ENCODE measurements at places on chromosomes 2 and 18.

DNA sequence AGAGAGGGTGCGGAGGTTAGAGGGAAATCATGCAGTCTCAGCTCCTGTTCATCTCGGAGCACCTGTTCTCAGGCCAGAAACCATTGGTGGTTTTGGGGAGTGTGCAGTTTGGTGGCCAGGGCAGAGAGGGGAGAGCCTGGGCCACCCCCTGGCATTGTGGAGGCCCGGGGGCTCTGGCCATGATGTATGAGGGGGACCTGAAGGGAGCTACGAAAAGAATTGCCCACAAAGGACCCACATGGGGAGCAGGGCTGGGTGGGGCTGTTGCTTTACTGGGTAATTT lies 87.7 kb downstream of the DGKD start:
- no peak for DNase-seq

DNA sequence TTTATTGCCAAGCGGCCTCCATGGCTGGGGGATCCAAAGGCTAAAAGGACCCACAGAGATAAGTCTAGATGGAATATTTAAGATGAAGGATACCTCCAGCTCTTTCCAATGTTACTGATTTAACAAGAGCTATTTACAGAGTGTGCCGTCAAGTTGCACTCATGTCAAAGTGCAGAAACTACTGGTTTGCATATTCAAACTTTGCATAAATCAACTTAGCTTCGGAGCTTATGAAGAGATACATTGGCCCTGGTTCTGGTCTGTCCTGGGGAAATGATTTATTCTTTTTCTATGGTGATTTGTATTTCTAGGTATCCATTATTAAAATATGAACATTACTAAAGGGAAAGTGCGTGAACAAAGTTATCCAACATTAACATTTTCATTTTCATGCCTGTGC lies 14.4 kb upstream of the MYO5B start:
- no peak for DNase-seq

- DNase-seq = peak; percentile 58
These were observed 30.4 kb downstream of the TMEM178A start for GRCh38 chr2:39696101-39696553.

- DNase-seq = no peak
These were observed 184.9 kb upstream of the PARD3B start for GRCh38 chr2:204360218-204361007.

GRCh38 chr18:76265497-76266235 lies 229.4 kb downstream of the ZNF516 start:
- no peak for DNase-seq

GRCh38 chr2:195657634-195658540 lies 861 bp downstream of the SLC39A10 start:
- peak; percentile 41 for DNase-seq

DNA sequence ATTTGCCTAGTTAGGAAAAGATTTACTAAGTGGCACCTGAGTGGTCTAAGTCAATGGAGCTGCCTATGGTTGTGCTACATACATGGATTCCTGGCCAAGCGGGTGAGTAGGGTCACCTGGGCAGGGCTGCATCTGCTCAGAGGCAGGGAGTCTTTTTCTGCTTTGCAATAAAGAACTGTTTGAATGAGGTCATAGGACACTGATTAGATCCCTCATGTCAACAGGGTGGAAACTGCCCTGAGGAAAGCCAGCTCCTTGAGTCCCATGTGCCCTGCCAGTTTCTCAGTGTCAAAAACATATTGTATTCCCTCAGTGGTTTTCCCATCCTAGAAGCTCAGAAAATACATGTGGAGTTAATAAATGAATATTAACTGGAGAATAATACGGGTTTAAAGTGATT lies 4.6 kb downstream of the LAMA3 start:
- DNase-seq = no peak

DNA sequence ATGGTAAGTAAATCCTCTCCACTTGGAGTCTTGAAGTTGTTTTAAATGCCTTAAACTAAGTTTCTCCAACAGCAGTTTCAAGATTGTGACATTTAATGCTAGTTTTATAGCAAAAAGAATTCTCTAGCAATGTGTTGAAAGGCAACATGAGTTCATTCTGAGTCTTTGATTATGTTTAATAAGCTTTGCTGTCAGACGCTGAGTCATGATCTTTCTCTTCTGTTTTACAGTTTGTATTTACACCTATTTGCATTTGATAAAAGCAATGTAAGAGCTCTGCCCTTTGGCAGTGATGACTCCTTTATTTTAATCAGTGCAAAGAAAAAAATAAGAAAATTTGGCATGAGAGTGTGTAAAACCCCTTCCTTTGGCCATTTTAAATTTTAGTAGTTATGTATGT lies 497.7 kb downstream of the STK39 start:
- no peak for DNase-seq

GRCh38 chr18:76356666-76357065 lies 138.4 kb downstream of the ZNF516 start:
- no peak for DNase-seq

GRCh38 chr2:72145289-72145657 lies 2.4 kb downstream of the CYP26B1 start:
- peak; percentile 83 for DNase-seq

- DNase-seq = no peak
These were observed 31.5 kb downstream of the EHBP1 start for GRCh38 chr2:62736899-62737559.

- peak; percentile 82 for DNase-seq
These were observed 231.4 kb downstream of the HAUS1 start for GRCh38 chr18:46335534-46336101.
